ENCODE measurements at places on chromosomes 2 and 18. TPM values are rescaled to one million over a fixed set of nuclear protein-coding genes. Genes with fewer than 3 reads are reported as not detected.
A peak's percentile ranks its signal among the peaks of the same experiment; 100 is the strongest.

DNA sequence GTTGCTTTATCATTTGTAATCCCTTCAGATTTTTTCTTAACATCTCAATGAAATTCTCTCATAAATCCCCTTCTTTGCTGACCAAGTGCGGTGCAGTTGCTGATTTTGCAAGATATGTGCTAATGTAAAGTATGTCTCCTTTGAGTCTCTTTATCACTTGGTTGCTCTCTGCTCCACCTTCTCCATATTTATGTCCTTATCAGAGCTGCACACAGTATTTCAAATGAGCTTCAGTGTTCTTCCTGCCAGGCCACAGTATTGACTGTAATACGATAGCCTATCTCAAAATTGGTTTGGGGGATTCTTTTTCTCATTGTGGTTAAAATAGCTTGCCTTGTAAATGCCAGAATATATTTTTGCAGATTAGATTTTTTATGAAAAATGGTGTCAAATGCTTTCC lies 32.2 kb downstream of the MAIP1 start:
- no peaks in the 10 kb centered on the region for H3K4me1 ChIP-seq
- H3K36me3 ChIP-seq: no peaks in the 10 kb centered on the region
- no peaks in the 10 kb centered on the region for H3K27me3 ChIP-seq
- no peak overlapping the region for H3K4me3 ChIP-seq

- no peaks in the 10 kb centered on the region for H3K36me3 ChIP-seq
- peaks cover 29% of the 10 kb centered on the region for H3K4me1 ChIP-seq
- no peak for DNase-seq
- H3K27me3 ChIP-seq: no peaks in the 10 kb centered on the region
- peak overlapping the region; percentile 72 for H3K4me3 ChIP-seq
- H3K27ac ChIP-seq: peak overlapping the region; percentile 77
Observed at GRCh38 chr18:47151439-47151838, 1.1 kb upstream of the HDHD2 start.

- H3K4me3 ChIP-seq: no peak overlapping the region
- no peaks in the 10 kb centered on the region for H3K4me1 ChIP-seq
- no peak overlapping the region for H3K27ac ChIP-seq
- DNase-seq: no peak
- no peaks in the 10 kb centered on the region for H3K36me3 ChIP-seq
Observed at GRCh38 chr18:57915248-57915647, 112.1 kb upstream of the ATP8B1 start.

BUB1 gene
- total RNA-seq: 49.5 TPM

NCKAP1 gene
- total RNA-seq: 6.2 TPM

Data from CD8-positive, alpha-beta memory T cell (primary cell).